ENCODE measurements at places on chromosomes 11 and 22. TPM values are rescaled to one million over a fixed set of nuclear protein-coding genes. Genes with fewer than 3 reads are reported as not detected.

DNA sequence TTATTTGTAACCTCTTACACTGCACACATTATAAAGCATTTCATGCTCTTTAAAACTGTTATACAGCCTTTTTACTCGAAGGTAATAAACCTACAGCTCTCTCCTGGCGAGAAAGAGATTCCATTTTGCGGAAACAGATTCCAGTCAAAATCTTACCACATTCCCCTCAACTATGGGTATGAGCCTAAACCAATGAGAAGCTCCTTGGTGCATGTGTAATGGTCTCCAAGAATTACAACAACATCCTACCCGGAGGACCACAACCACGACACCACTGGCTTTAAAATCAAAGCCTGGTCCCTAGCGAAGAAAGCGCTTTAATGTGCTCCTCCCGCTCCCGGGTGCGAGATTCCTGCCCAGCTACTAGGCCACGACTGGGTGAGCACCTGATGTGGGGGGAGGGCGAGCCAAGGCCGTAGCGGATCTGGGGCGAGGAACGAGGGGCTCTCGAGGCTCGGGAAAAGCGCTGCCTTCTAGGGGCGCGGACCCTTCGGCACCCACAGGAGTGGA, 821 bp downstream of the CELF1 start:
- peak; percentile 83 for DNase-seq

GRCh38 chr22:44422746-44423380, 75.2 kb downstream of the RTL6 start:
- DNase-seq, result peak; percentile 32

GRCh38 chr11:66337103-66337899, 1.1 kb upstream of the RIN1 start:
- peak; percentile 48 for DNase-seq

DNA sequence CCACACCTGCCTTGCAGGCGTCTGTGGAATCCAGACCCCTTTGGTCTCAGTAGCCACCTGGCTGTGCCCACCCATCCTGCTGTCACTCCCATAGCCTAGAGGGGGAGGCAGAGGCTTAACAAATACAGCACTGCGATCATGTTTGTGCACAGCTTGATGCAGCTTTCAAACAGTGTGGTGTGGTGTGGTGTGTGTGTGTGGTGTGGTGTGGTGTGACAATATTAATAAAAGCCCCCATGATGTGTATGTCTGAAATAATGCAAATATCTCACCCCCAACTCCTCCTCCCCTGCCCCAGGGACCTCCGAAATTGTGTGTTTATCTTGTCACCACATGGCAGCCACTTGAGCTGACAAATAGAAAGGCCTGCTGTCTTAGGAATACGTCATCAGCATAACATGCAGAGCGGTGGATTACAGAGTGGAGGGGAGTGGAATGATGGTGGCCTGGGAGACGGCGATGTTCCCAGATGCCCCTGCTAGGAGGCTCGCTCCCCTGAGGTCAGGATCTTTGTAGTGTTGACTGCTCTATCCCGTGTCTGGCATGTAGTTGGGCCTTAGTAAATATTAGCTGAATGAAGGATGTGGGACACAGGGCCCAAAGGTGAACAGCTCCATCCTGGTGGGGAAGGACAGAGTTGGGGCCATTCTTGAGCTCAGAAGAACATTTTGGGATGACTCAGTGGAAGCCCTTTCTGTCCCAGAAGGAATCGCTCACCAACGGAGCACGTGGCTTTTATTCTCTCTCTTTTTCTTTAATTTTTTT, 2.8 kb downstream of the PDXP start:
- DNase-seq, result no peak

DNA sequence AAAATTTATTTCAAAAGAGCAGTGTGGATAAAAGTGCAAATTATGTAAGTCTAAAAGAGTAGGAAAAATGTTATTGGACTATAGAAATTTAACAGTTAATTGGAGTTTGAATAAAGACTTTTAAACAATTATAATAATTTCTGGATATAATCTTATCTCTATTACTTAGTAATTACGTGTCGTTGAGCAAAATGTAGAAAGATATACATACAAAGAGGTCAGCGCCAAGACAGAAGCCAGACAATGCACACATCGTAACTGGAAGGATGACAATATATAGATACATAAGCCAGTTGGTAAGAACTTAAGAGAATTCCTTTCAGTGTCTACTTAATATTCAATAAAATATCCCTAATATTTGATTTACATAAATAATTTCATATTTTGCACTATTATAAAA, 157.0 kb downstream of the LUZP2 start:
- no peak for DNase-seq

GRCh38 chr22:37378642-37379058, 48.6 kb downstream of the ELFN2 start:
- no peak for DNase-seq

The APOA5 gene
- not detected for total RNA-seq

The APOL1 gene
- 50.0 TPM for total RNA-seq

The RFPL3 gene
- total RNA-seq, result not detected

The MICAL2 gene
- total RNA-seq, result 605 TPM

Measured in aorta (tissue), 5 donors.